ENCODE measurements at places on chromosomes 16 and 17.

DNA sequence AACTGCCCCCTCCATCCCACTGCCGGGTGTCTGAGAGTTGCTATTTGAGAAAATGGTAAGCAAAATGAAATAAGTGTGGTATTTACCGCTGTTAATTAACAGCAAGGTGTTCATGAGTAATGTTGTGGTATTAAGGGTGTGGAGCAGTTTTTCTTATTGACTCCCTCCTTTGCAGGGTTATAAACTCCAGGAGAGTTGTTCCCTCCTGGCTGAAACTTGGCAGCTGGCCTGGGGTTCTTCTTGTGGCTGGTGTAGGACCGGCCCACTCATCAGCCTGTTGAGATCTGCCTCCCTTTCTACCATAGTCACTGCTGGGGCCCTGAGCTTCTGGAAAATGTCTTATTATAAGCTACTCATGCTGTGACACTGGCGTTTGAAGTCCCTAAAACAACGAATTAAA, 128.6 kb downstream of the SOX9 start:
- no peak for DNase-seq

DNA sequence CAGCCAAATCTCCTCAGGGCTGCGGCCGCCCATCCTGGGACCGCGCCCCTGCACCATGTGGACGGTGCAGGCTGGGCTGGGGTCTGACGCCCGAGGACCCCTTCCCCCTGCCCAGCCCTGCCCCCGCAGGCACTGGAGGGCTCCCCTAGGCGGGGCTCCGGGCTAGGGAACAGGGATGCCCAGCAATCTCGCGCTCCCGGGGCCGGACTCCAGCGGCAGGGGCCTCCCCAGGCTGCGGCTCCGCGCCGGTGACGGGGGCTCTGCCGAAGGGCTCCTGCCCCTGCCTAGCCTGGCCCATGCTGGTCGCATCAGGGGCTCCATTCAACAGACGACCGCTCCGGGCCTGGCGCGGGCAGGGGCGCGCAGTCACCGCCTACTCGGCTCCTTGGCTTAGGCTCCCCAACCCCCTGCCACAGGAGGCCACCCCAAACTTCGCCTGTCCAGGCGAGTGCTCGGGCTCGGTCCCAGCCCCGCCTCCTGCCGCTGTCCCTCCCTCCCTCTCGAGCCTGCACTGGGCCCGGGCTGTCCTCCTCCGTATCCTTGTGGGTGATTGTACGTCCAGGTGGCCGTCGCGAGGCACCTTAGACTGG, 27.4 kb upstream of the ADORA2B start:
- DNase-seq = no peak

DNA sequence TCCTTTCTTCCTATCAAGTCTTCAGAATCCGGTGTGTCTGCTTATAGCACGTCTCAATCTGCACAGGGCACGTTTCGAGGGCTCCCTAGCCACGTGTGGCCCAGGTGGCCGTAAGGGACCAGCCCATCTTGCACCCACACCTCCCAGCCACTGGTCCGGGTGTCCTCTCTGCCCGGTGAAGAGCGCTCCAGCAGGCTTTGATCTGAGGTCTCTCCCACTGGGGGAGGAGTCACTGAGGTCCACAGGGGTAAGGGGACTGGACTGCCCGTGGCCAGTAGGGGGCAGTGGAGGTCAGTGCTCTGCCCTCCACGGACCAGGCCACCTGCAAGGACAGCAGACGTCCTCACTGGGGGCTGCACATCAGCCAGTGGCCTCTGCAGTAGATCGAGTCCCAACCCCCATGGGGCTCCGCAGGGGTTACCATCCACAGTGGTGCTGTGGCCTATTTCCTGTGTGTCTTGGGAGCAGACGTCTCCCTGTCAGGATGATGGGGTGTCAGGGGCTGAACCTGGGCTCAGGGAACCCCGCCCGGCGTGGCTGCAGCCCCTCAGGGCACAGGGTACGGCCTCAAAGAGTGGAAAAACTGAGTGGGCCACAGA, 204.1 kb upstream of the CIBAR2 start:
- peak; percentile 85 for DNase-seq

GRCh38 chr16:48365025-48365600, 20.1 kb downstream of the SIAH1 start:
- DNase-seq = no peak

- no peak for DNase-seq
Measured at GRCh38 chr17:43584666-43585102, 38.5 kb upstream of the ETV4 start.

GRCh38 chr16:11543661-11544393, 42.9 kb downstream of the LITAF start:
- no peak for DNase-seq

- no peak for DNase-seq
Measured at GRCh38 chr17:50062293-50063243, 6.7 kb downstream of the ITGA3 start.

- no peak for DNase-seq
Measured at GRCh38 chr17:57605675-57606105, 139.4 kb downstream of the CCDC182 start.

DNA sequence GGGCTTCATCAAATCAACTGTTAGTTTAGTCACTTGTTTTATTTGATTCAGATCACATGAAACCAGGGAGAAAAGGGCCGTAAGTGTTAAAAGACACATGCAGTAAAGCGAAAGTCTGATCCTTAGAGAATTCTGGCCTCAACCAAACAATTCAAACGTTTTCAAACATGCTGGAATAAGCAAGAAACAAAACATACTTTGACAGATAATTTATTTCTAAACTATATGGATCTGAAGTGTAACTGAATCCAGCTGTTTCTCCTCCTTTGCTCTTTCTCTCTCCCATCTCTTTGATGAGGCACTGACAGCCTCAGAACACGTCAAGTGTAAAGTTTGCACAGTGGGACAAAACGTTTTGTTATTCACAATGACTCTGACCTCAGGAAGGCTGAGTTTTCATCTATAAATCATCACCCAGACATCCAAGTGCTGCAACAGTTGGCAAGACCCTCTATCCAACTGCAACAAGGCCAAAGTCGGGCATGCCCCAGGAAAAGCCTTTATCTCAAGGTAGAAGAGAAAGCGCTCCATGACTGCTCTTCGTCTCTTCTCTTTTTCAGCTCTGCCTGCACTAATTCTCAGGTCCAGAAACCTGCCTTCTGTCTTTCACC, 267.1 kb upstream of the MYOCD start:
- no peak for DNase-seq

DNA sequence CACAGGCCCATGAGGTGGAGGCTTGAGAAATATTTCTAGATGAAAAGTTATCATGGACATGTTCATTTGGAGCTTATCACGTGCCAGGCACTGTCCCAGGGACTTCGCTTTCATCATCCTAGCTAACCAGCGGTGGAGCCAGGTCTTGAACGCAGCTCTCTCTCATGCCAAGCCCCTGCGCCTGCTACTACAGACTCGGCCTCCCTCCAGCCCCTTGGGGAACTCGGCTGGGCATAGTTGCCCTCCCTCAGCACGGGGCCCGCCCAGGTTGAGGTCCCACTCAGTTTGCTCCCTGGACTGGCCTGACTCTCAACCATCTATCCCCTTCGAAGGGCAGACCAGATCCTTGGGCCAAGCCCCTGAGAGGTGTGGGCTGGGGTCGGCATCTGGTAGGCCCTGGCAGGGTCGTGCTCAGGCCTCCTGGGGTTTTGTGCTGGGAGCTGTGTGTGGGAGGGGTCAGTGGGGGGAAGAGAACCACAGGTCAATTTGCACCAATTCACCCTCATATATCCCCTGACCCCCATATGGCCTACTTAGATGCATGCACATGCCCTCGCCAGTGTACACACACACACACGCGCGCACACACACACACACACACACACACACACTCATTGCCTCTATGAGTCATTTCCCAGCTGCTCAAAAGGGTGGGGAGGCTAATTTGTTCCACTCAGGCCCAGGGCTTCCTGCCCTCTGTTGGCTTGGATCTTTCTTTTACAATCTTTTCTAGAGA, 12.1 kb upstream of the SCN4A start:
- DNase-seq = no peak

DNA sequence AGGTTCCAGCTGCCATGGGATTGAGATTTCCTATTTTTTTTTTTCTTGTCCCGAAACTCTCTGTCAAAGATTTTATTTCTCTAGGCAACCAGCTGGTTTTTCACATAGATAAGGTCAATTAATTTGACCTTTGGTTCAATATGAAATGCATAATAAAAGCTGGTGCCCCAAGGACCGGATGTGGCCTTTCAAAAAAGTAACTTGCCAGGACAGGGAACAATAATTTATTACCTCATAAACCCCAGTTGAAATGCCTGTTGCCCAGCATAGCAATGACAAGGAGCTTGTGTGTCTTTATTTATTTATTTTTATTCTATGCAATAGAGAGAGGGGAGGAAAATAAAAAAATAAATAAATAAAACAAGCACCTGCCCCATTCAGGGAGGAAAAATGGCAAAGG, 472.7 kb downstream of the KCNJ2 start:
- DNase-seq = no peak

DNA sequence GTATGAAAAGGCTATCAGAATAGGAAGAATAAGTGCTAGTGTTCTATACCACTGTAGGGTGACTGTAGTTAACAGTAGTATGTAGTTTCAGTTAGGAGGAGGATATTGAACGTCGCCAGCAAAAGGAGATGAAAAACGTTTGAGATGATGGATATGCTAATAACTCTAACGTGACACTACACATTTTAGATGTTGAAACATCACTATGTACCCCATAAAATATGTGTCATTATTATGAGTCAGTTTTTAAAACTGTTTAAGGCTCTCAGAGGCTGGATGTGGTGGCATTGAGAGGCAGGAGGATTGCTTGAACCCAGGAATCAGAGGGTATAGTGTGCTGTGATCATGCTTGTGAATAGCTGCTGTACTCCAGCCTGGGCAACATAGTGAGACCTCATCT, 31.8 kb downstream of the UBN1 start:
- DNase-seq = no peak

DNA sequence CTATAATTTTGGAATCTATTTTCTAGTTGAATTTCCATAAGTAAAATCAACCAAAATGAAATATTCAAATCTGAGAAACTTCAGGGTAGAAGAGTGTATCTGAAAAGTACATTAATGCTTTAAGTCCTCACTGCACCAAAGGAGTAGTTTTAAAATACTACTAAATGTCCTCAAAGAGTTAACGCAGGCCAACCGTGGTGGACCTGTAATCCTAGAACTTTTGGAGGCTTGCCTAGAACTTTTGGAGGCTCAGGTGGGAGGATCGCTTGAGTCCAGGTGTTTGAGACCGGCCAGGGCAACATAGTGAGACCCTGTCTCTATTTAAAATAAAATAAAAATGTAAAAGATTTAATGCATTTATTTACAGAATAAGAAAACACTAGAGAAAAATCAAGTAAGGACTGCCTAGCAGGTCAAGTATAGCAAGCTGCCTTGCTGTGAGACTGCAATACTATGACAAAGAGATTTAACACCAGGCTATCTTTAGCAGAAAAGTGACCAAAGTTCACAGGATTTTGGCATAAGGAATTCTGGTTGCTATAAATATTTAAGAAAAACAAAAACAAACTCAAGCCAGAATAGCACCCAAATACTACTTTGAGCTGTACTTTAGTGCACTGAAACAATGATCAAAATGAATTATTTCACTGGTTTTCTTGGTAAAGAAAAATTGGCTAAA, 41.0 kb downstream of the CHCT1 start:
- DNase-seq = no peak

- no peak for DNase-seq
Measured at GRCh38 chr17:7782240-7782639, 51.8 kb upstream of the KDM6B start.

- DNase-seq = no peak
Measured at GRCh38 chr16:4194661-4195060, 47.2 kb downstream of the SRL start.

DNA sequence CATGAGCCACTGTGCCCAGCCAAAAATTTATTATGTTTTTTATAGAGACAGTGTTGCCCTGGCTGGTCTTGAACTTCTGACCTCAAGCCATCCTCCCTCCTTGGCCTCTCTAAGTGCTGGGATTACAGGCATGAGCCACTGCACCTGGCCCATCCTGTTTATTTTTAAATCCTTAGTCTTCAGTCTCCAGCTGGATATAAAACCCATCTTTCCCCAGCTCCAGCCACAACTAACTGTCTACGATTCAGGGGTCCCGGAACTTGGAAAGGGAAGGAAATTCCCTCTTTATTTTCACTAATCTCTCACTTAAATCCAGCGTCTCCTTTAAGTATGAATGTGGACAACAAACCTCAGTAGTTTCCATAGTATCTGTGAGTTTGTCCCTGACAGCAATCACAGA, 62.2 kb downstream of the IQCK start:
- no peak for DNase-seq

DNA sequence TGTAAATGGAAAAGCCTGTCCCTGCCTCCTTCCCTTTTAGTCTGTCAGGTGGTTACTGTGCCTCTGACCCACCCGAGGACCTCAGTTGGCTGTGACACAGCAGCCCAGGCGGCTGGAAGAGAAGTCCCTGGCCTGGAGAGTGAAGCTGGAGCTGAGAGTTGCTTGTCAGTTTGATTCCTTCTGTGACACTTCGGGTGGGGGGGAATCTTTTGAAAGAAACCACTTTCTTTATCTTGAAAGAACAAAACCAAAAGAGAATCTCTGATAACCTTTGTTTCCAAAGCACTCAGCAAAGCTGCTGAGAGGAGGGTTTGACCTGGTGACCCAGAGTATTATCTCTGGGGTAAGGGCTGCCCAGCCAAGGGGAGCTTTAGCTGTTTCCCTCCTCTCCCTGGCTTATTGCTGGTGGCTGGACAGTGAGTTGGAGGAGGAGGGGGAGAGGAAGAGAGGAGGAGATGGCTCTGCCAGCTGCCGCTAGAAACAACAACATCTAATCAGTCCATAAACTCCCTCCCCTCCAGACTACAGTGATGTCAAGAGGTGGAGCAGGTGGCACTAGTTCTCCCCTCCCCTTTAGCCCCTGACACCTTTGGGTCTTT, 34.0 kb downstream of the YPEL2 start:
- DNase-seq = peak; percentile 35

- DNase-seq = no peak
Measured at GRCh38 chr16:89484041-89484501, 6.3 kb downstream of the ANKRD11 start.

DNA sequence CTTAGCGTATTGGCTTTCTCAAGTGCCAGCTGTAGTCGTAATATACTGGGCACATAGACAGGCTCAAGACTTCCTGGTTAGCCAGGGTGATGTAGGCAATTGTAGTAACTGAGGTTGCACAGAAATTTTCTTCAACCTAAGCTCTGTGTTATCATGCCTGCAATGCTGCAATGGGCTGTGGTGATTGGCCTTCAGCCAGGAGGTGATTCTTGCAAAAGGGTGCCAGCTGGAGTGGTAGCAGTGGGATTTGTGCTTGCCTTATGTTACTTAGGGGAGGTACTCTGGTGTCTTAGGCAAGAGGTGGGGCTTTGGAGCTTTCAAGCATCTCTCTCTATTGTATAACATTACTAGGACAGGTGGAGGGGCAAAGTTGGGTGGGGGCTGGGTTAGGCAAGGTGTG, 495.1 kb downstream of the CDH11 start:
- no peak for DNase-seq

- no peak for DNase-seq
Measured at GRCh38 chr17:21495281-21495680, 119.1 kb downstream of the KCNJ12 start.

DNA sequence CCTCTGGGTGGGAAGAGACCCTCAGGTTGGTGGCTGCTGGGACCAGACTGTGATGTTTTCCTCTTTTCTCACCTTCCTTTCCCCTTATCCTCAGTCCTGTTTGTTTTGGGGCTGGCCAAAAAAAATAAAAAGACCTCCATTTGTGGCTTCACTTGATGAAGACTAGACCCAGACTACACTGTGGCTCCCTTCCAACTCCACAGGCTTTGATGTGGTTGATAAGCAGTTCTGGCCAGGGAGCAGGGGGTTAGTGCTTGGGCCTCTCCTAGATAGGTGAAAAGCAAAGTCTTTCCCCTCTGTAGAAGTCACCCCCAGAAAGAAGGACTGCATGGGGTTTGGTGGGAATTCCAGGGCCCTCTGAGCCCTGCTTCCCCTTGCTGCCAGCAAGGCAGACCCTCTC, 11.2 kb upstream of the ADAM11 start:
- DNase-seq = no peak

- DNase-seq = no peak
Measured at GRCh38 chr17:41523225-41523593, 4.5 kb upstream of the KRT15 start.
